ENCODE measurements at places on chromosomes 5 and 9.

DNA sequence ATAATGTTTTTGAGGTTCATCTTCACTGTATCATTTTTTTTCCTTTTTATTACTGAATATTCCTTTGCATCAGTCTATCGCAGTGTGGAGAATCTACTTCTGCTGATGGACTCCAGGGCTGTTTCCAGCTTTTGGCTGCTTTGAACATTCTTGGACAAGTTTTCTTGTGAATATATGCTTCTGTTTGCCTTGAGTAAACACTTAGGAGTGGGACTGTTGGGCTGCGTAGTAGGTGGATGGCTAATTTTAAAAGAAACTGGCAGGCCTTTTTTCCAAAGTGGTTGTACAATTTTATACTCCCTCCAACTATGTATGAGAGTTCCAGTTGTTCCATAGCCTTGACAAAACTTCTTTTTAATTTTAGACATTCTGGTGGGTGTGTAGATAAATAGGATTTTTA, 102.4 kb downstream of the WDR41 start:
- no peak for DNase-seq

- no peak for DNase-seq
Observed at GRCh38 chr5:150068472-150068871, 17.9 kb downstream of the CSF1R start.

DNA sequence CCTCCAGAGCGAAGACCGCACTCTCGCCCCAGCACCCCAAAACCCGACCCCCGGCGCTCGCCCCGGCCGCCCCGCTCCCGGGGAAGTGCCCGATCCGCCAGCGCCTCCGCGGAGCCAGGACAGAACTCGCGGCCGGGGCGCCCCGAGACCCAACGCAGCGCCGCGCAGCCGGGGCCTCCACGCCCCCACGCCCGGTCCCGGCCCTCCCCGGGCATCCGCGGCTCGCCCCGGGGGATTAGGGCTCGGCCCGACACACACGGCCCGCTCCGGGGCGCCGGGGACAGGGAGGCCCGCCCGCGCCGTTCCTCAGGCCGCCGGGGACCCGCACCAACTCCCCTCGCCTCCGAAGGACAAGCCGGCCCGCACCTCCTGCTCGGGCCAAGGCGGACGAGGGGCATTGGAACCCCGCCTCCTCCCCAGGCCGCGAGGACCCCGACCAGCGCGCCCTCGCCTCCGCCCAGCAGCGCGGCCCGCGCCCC, 544 bp downstream of the FNBP1 start:
- DNase-seq, result no peak

DNA sequence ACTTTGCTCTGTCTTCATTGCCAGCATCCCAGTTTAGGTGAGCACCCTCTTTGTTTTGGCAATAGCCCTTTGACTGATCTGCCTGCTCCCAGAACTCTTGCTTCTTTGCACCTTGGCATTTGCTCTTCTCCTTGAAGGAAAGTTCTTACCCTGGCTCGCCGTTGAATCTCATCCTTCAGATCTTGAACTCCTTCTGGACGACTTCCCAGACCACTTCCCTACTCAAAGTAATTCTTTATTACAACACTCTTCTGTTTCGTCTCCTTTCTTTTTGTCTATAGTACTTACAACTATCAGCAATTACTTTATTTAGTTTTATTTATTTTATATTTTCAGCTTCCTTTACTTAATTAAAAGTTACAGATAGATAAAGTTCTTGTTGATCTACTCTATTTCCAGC, 1510.1 kb downstream of the MAT2B start:
- DNase-seq, result no peak

- no peak for DNase-seq
Observed at GRCh38 chr5:151328734-151329133, 18.6 kb downstream of the SLC36A2 start.

- no peak for DNase-seq
Observed at GRCh38 chr5:141623186-141623585, 4.4 kb upstream of the DIAPH1 start.

- DNase-seq, result peak; percentile 5
Observed at GRCh38 chr5:39578887-39579497, 154.2 kb upstream of the DAB2 start.

DNA sequence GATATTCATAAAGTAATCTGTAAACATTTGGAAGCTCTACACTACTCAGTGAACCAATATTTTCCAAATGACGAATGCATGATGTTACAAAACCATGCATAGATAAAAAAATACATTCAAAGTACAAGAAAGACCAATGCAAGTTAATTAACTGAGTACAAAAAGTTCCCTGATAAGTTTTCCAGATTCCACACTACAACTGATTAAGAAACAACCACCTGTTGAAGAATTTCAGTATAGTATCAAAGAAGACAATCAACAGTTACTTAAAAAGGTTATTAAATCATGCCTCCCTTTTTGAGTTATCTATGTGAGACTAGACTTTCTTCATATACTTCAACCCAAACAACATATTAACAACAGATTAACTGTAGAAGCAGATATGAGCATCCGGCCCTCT, 192.4 kb downstream of the ARL15 start:
- DNase-seq, result no peak

DNA sequence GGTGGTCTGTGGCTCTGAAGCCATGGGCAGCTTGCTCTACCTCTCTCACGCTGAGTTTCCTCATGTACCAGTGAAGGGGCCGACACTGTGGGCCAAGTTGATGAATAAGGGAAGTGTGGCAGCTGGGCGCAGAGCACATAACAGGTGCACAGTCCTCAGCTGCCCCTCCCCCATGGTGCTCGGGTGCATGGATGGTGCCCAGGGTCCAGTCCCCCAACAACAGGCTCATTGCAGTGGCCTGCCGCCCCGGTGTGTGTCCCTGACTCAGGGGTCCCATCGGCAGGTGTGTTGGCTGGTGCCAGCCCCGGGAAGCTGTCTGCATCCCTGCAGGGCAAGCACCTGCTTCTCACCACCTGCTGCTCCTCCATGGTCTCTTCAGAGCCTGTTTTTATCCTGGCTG, 36.6 kb downstream of the COL5A1 start:
- no peak for DNase-seq

DNA sequence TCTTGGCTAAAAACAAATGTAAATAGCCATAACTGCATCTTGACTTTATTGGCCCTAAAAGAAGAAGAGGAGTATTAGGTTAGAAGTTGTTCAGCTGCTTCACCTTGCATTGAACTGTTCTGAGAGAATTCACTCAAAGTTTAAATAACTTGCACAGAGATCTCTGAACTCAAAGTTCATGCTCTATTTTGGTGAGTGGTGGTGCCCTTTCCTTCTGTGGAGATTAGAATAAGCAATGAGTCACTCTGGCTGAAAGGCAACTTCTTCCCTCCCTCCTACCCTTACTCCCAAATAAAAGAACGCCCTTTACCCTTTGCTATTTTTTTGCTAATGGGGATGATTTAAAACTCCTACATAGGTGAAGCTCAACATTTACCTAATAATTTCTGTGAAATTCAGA, 48.9 kb downstream of the ERMP1 start:
- DNase-seq, result no peak

DNA sequence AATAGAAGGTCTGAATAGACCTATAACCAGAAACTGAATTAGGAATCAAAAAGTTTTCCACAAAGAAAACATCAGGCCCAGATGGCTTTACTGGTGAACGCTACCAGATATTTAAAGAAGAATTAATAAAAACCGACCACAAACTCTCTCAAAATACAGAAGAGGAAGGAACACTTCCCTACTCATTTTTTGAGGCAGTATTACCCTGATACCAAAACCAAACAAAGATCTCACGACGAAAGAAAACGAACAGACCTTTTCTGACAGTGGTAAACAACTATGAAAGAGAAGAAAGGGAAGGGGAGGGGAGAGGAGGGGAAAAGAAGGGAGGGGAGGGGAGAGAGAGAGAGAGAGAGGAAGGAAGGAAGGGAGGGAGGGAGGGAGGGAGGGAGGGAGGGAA, 13.5 kb downstream of the B4GALT1 start:
- no peak for DNase-seq

DNA sequence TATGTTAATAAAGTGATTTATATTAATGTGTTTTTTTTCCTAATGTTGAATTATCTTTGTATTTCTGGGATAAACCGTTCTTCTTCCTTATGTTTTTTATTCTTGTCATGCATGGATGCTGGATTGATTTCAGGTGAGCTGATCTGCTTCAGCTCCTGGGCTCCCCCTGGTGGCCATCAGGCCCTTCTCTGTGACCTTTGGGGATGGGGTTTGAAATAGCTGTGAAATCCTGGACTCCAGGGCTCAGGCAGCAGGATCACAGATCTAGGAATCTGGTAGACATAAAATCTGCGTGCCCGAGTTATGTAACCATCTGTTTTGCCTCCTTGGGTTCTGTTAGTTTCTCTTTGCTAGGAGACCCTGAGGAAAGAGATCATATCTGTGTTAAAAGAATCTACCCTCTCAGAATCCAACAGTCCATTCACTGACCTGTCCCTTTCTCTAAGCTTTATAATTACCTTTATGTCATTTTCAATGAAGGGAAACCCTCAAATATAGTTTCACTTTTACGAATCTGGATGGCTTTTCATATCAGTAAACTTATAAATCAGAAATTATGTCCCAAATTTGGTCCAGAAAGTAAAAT, 12.2 kb upstream of the OR13J1 start:
- DNase-seq, result peak; percentile 84

GRCh38 chr5:165321912-165322311, 1816.5 kb downstream of the MAT2B start:
- no peak for DNase-seq

GRCh38 chr5:41087461-41087860, 16.3 kb upstream of the MROH2B start:
- DNase-seq, result no peak

DNA sequence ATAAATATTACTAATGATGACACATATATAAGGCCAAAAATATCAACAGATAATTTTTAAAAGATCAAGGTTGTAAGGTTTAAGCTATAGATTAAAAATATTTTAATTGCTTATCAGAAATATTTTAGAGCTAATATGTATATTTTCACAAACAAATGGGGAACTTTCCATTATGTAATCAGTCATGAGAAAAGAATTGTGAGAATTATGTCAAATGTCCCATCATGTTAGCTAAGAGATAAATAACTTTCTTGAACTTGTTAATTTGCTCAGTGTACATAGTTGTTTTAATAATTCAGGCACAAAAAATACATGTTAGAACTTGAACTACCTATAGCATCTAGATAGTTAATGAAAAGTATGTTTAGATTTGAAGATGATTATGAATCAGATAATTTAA, 67.7 kb downstream of the SYK start:
- no peak for DNase-seq
